ENCODE measurements at places on chromosomes 6 and 20.

GRCh38 chr6:8435093-8435844 lies at the start of gene SLC35B3:
Gene SLC35B3, minus strand, starts transcription at chr6:8435545.
- peak; percentile 73 for DNase-seq

DNA sequence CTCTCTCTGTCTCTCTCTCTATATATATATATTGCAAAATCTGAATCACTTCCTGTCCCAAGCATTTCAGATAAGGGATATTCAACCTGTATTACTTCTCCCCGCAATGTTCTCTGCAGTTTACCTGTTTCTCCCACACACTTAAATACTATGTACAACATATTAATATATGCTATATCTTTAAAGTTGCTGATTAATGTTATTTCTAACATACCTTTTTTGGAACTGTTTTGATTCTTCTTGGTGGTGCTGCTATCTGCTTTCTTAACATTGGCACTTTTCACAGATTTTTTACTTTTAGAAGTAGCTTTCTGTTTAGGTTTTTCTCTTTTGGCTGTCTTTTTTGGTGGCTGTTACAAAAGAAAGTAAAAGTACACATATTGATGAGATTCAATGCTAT lies 27.2 kb downstream of the DEK start:
- DNase-seq: no peak

DNA sequence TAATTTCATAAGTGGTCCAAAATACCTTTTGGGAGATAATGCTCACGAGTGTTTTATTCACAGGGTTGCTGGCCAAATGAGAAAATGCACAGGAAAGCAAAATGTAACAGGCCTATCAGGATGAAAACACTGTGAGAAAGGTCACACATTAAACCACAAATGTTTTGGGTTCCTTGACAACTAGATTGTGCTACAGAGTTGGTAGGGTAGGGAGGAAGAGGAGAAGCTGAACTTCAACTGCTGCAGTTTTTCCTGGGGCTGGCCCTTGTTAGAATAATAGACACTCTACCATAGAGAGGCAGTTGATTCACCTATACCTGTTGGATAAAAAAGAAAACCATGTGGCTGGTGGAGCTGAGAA lies 28.1 kb upstream of the PAQR8 start:
- DNase-seq: no peak

GRCh38 chr6:41039060-41039998 lies at the start of gene UNC5CL:
Gene UNC5CL, minus strand, starts transcription at chr6:41039221. Its CDS starts 4,147 bp downstream, at chr6:41035074.
- no peak for DNase-seq

DNA sequence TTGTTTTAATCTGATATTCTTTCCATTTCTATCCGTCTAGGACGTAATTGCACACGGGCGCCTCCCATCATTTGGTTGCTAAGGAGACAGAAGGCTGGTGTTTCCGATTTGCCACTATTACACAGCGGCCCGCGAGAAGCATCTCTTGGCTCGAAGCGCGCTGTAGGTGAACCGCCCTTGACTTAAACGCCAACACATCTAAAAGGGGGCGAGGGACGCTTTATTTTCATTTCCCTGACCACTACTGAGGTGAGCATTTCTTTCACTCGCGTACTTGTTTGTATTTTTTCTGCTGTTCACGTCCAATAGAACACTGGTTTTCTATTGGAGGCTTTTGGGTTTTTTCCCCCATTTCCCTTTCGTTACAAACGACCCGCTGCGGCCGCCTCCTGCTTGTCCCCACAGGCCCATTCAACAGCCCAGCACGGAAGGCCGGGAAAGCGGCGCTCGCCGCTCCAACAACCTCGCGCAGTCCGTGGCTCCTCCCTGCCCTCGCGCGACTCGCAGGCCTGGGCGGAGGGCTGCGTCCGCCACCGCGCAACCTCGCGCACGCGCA lies 505 bp upstream of the WRNIP1 start:
- no peak for DNase-seq

DNA sequence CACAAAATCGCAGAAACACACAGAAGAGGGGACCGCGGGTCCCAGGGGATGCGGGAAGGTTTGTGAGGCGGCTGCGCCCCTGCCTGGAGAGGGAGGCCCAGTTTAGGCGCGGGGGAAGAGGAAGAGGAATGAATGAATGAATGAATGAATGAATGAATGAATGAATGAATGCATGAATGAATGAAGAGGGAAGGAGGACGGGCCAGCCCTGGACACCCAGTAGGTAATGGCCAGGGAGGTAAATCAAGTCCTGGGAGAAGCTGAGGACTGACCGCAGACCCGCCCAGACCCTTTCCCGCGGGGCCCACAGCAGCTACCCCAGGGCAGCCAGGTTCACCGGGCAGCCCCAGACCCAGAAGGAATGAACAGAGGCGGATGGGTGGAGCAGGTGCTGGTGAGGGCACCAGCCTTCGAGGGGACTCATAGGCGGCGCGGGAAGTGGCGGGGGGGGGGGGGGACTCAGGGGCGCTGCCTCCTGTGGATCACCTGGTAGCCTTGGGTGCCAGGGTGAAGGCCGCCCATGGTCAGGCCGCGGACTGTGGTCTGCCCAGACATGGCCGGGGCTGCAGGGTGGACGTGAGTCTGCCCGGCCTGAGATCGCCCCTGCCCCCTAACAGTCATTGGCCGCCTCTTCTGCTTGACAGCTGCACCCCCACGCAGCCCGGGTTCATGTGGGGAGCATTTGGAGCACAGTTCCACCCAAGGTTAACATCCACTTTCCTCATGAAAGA lies 192.0 kb upstream of the PDE10A start:
- no peak for DNase-seq

DNA sequence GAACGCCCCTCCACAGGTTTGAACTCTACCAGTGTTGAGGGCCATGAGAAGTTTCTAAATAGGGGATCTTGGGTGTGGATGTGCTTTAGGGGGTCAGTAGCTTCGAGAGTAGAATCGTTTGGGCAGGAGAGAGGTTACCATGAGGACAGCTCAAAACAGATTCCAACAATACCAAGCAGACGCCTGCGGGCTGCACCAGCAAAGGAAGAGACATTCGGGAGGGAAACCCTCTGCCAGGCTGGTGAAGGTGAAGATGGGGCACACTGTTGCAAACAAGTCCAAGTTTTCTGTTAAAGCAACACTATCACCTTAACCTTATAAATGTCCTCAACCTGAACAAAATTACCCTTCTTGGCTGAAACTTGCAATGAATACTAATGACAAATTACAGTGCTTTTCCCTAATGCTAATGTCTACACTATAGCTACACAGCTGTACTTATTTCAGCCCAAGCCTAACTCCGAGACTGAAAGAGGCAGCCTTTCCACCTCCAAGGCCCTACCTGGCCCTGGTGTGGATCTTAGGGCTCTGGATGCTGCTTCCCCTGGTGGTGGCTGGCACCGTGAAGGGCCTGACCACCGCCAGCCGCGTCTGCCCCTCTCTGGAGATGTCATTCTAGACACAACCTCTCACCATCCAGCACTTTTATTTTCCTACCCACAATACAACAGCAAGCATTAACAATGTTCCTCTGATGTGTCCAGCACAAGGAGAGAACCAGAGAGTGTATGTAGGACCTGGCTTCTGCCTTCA lies 80.1 kb downstream of the DLL1 start:
- no peak for DNase-seq

DNA sequence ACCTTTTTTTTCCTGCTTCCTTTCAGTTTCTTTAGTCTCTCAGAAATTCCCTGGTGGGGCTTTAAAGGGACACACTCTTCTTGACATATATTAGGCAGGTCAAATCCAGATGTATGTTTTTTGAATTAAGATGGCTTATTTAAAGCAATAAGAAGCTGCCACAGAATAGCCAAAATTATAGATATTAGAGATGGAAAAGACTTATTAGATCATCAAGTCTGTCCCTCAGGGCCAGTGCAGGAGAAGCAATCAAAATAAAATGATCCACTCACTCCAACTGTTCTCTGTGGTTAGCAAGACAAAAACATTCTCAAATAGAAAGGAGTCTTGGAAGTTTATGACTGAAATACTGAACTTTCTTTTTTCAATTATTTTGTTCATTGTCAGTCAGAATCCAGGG lies 462.8 kb downstream of the CDC5L start:
- DNase-seq: no peak

- DNase-seq: no peak
Measured at GRCh38 chr20:36856691-36857635, 19.0 kb upstream of the TLDC2 start.

- no peak for DNase-seq
Measured at GRCh38 chr6:79180052-79180451, 54.4 kb downstream of the HMGN3 start.

DNA sequence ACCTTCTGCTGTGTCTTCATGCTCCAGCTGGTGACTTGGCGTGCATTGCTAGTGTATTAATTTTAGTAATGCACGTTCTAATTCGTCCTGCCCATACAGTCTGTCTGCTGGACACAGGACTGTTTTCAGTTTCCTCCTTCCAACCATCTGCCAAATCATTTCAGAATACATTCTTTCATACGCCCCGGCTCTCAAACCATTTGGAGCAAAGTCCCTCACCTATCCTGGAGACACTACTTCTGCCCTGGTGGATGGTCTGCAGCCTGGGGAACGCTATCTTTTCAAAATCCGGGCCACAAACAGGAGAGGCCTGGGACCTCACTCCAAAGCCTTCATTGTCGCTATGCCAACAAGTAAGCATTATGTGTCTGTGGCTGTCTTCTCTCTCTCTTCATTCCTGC lies 60.5 kb downstream of the FNDC1 start:
- DNase-seq: no peak

GRCh38 chr6:12126051-12126450 lies 113.9 kb downstream of the HIVEP1 start:
- DNase-seq: no peak

GRCh38 chr6:169623343-169623742 lies 78.5 kb downstream of the WDR27 start:
- no peak for DNase-seq

All from NCI-H1092 (cell line).